ENCODE measurements at places on chromosomes 3 and 15.

DNA sequence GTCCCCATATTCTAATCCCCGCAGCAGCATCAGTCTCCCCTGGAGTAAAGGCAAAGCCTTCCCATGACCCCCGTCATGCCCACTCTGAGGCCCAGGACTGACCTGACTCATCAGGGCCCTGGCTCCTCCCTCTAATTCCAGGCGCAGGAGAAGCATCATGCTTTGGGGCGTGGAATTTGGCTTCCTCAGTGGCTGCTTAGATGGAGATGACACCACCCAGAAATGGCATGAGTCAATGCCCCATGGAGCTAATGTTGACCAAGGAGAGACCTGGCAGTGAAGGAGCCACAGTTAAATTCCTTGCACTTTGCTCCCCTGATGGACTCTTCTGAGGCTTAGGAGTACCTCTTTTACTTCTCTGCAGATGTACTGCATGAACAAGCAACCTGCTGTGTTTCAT, 204.2 kb upstream of the PROK2 start:
- DNase-seq = no peak

GRCh38 chr3:117719316-117719926, 1009.8 kb downstream of the TUSC7 start:
- no peak for DNase-seq

GRCh38 chr3:27312044-27312668, 57.0 kb downstream of the NEK10 start:
- DNase-seq = peak; percentile 52

- no peak for DNase-seq
Observed at GRCh38 chr3:67601385-67601784, 53.0 kb downstream of the SUCLG2 start.

Data from CD4-positive, alpha-beta memory T cell (primary cell).